Mesothelial cell of epicardium (in vitro differentiated cells): ENCODE measurements at places on chromosomes 12 and 14. TPM values are rescaled to one million over a fixed set of nuclear protein-coding genes. Genes with fewer than 3 reads are reported as not detected.

The PDZRN4 gene
- 1.4 to 1.5 TPM (median 1.4 TPM) in 3 replicates for total RNA-seq

The SLC6A13 gene
- 0.97 to 2.5 TPM (median 1.2 TPM) in 3 replicates for total RNA-seq

DNA sequence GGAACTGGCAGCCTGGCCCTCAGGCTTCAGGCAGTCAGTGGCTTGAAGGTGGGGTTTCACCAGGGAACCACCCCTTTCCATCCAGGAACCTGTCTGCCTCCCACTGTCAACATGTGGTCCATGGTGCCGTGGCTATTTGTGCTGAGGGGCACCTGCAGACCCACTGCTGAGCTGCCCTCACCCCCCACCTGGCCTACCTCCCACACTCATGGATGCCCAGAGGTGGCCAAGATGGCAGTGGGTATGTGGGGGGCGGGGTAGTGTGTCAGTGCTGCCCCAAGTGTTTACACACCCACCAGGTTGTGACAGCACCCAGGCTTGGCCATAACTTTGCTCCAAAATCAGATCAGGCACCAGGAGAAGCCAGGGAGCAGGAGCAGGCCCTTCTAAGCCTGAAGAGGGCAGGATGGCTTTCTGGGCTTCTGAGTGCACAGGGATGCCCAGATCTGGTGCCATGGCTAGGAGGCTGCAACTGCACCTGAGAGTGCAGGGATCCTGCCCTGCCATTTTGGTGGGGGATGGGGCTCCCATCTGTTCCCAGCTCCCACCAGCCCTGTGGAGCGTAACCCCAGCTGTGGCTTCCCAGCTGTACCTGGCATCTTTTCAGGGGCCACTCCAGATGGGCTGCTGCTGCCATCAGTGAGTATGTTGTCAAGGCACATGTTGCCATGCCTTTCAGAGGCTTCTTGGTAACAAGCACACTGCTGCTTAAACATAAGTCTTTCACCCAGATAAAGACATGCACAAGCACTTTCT lies 263.9 kb downstream of the LRIG3 start:
- DNase-seq: no peak
- H3K27me3 ChIP-seq: no peaks in the 10 kb centered on the region
- no peaks in the 10 kb centered on the region for H3K36me3 ChIP-seq
- H3K4me3 ChIP-seq: no peak overlapping the region

The CTSG gene
- not detected in 3 replicates for total RNA-seq

DNA sequence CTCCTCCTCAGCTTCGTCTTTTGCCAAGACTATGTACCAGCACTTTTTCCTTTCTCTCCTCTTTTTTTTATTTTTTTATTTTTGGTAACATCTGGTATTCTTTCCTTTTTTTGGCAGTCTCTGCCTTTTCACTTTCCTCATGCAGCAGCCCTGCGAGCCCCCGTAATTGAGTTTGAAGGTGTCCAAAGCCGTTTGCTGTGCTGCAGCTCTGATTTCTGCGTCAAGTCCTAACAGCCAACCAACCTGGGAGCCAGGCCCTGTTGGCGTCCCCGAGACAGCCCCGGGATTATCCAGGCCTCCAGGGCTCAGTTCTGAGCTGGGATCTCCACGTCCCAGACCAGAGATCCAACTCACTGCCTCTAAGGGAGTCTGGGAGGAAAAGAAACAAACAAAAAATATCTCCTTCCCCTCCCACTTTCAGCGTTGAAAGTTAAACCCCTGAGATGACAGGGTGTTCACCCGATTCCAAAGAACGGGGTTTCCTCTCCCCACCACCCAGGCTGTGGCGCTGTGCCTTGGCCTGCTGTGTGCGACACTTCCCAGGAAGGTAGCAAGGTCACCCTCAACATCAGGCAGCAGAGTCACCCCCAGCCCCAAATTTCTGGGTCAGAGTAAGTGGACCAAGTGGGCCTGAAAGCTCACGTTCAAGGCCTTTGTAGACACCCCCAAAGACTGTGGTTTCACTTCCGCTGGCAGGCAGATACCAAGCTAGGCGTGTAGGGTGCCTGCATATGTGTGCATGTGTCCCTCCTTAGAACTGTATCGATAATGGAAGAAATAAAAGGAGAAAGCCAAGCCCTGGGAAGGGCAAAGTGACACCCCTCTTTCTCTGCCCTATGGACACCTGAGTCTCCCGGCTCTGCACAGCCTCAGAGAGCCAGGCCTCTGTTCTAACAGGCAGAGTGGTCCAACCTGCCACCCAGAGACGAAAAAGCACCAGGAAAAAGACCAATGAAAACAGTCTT lies 11.1 kb downstream of the BCL11B start:
- no peak overlapping the region for H3K4me3 ChIP-seq
- peak overlapping the region; percentile 64 for H3K27ac ChIP-seq
- H3K4me1 ChIP-seq: peaks cover 75% of the 10 kb centered on the region

DNA sequence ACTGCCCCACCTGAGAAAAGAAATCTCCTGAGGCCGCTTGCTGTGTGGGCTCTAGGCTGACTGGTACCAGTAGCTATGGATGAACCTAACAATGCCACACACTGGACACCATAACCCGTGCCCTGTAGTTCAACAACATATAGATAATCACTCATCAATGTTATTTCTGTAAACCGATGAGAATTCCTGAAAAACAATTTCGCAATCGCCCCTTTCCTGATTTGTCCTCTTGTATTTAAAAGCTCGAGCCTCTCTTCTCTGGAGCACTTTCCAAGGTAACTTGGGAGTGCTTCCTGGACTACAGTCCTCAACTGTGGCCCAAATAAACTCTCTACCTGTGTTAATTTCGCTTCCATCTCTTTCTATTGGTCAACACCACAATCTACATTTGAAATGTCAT lies 26.1 kb upstream of the PPP2R5C start:
- H3K4me3 ChIP-seq: no peak overlapping the region
- DNase-seq: no peak
- H3K4me1 ChIP-seq: peaks cover 5% of the 10 kb centered on the region
- no peak overlapping the region for H3K27ac ChIP-seq
- no peaks in the 10 kb centered on the region for H3K36me3 ChIP-seq

DNA sequence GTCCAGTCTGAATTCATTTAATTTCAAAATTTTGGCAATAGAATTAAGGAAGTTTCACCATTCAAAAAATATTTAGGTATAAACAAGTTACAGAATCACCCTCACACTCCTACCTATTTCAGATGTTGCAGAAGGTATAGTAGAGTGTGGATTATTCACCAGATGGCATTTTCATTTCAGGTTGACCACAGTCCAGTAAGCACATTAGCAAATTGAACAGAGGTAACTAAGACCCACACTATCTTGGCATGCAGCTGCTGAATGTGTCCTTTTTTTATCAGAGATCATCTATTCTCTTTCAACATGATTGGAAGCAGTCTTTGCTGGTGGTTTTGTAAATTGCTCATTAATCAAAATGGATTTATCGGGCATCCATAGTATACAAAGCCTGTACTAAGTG lies 151.8 kb upstream of the GARIN6 start:
- no peak for DNase-seq
- H3K36me3 ChIP-seq: no peaks in the 10 kb centered on the region
- H3K27ac ChIP-seq: no peak overlapping the region

GRCh38 chr14:72311116-72311515 lies 378.9 kb downstream of the RGS6 start:
- no peak for DNase-seq
- H3K4me1 ChIP-seq: peaks cover 34% of the 10 kb centered on the region
- peaks cover 2% of the 10 kb centered on the region for H3K36me3 ChIP-seq
- H3K27me3 ChIP-seq: no peaks in the 10 kb centered on the region
- H3K27ac ChIP-seq: peak overlapping the region; percentile 70
- H3K4me3 ChIP-seq: no peak overlapping the region

DNA sequence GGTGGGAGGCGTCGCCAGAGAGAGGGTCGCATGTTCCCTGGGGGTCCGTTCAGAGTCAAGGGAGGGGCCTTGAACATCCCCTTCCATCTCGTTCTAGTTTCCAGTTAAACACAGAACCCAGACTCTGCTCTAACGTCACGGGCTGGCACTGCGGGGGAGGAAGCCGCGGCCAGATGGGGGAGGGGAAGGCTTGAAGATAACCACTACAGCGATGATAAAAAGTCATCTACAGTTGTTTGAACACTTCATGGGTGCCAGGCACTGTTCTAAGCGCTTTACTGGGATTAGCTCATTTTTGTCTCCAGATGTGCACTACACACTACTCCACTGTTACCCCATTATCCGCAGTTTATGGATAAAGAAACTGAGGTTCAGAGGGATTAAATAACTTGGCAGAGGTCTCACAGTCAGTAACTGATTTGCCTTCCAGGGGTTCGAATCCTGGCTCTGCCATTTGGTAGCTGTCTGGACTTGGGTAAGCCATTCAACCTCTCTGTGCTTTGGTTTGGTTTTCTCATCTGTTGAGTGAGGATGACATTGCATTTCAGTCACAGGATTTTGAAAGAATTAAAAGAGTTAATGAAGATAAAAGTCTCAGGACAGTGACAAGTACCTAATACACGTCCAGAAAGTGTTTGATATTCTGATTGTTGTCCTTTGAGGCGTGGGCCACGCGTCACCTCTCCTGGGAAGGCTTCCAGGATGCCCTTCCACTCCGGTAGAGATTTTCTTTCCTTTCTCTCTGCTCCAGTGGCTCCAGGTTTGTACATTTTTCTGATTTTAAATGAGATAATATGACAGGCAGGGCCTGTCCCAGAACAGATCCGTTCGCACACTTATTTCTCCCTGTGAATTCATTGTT lies 798 bp upstream of the RASAL1 start:
- peak overlapping the region; percentile 43 for H3K4me3 ChIP-seq
- DNase-seq: no peak
- no peaks in the 10 kb centered on the region for H3K36me3 ChIP-seq

DNA sequence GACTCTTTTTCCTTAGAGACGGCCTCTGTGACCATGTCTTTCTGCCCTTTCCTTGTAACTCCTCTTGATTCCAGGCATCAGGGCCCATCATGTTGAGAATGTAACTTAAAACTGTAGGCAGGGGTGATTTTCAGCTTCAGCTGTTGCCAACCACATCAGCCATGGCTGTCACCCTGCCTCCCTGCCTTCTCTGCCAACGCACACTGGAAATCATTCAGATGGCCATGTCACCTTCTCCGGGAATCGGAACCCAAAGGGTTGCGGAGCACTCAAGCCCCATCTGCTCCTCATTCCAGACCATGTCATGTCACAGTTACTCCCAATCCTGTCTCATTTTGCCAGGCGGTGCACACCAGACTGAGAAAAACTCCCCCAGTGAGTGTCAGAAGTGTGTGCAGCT lies 72.1 kb downstream of the EMP1 start:
- H3K27ac ChIP-seq: no peak overlapping the region
- no peaks in the 10 kb centered on the region for H3K36me3 ChIP-seq
- no peak for DNase-seq
- H3K4me3 ChIP-seq: no peak overlapping the region

- no peaks in the 10 kb centered on the region for H3K27me3 ChIP-seq
- no peaks in the 10 kb centered on the region for H3K4me1 ChIP-seq
- H3K27ac ChIP-seq: no peak overlapping the region
- H3K4me3 ChIP-seq: no peak overlapping the region
Measured at GRCh38 chr14:101025696-101026095, 122.2 kb upstream of the RTL1 start.

- no peaks in the 10 kb centered on the region for H3K4me1 ChIP-seq
- H3K27ac ChIP-seq: no peak overlapping the region
- no peaks in the 10 kb centered on the region for H3K36me3 ChIP-seq
- DNase-seq: no peak
- no peak overlapping the region for H3K4me3 ChIP-seq
Measured at GRCh38 chr12:27806259-27806658, 26.2 kb upstream of the MANSC4 start.

The RNASE7 gene
- total RNA-seq: 0.29 to 0.66 TPM (median 0.34 TPM) in 3 replicates
